ENCODE measurements at places on chromosomes 4 and X.

DNA sequence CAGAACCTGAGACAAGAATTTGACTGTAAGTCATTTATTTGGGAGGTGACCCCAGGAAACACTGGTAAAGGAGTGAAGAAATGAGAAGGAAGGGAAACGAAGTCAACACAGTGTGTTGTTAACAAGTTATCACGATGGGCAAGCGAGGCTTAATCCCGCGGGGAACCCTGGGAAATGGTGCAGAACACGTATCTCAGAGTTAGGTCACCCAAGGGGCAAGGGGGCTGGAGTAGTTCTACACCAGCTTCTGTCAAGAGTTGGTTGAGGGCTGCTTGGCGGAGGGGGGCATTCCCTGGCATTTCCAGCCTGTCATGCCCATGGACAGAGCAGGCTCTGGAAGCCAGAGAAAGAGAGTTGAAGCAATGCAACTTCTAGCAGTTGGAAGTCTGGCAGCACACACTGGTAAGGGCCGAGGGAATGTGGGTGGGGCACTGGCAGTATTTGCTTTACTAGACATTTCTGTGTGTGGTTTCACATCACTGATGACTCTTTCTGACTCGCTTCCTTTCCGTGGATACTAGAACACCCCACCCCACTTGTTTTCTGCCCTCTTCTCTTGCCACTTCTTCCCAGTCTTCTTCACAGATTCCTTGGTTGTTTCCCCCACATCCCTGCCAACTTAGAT lies 52.2 kb upstream of the ADGRG2 start:
- no peak for DNase-seq

DNA sequence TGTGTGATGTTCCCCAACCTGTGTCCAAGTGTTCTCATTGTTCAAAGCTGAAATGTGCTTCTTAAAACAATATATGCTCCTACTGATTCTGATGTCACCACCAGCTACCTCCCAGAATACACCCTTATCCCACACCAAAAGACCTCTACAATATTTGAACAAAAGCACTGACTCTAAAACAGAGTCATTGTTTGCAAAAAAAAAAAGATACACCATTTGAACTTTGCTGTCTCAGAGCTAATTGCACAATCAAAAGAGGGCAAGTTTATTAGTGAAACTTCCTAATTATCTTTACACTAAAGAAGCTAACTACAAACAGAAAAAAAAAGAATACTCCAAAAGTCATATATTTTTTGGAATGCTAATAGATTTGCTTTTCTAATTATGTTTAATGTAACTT lies 34.1 kb upstream of the INTU start:
- no peak for DNase-seq

DNA sequence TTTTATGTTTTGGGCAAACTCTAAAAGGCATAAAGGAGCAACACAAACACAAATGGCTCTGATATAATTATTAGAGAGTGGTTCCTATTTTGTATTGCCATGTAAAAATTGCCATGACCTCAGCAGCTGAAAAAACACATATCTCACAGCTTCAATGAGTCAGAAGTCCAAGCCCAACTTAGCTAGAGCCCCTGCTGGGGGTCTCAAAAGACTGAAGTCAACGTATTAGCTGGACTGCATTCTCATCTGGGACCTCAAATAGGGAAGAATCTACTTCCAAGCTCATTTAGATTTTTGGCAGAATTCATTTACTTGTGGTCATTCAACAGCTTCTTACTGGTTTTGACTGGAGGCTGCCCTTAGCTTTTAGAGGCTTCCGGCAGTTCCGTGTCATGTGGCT lies 47.4 kb downstream of the FREM3 start:
- no peak for DNase-seq

- DNase-seq = no peak
Observed at GRCh38 chr4:163350672-163351071, 7.0 kb downstream of the NPY5R start.

DNA sequence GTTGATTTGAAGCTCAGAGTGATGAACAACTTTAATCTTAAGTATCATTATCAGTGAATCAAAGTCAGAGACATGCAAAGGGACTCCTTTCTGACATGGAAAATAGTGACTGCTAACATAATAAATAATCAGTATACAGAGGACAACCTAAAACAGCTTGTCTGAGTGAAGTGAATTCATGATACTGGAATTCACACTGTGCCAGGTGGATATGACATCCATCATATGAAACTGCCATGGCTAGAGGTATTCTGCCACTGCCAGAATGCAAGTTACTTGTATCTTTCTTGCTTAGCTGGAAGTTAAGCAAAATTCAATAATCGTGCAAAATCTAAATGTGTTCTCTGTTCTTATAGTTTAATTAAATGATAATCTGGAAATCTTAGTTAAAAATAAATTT lies 429.0 kb downstream of the CFAP47 start:
- DNase-seq = no peak

DNA sequence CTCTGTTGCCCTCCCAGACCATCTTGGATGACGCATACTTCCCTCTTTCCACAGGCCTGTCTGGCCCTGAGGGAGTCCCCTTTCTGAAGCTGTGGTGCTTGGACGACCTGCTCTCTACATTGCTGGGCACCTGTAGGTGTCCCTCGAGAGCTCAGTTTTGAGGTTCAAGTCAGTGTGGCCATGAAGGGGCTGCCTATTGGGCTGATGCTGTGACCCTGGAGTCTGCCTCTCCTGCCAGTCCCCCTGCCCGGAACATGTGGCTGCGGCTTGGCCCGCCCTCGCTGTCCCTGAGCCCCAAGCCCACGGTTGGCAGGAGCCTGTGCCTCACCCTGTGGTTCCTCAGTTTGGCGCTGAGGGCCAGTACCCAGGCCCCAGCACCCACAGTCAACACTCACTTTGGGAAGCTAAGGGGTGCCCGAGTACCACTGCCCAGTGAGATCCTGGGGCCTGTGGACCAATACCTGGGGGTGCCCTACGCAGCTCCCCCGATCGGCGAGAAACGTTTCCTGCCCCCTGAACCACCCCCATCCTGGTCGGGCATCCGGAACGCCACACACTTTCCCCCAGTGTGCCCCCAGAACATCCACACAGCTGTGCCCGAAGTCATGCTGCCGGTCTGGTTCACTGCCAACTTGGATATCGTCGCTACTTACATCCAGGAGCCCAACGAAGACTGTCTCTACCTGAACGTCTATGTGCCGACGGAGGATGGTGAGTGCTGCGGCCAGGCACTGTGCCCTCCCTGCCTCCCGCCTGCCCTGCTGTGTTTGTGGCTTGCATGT lies 3.0 kb downstream of the NLGN3 start:
- DNase-seq = no peak

- DNase-seq = no peak
Observed at GRCh38 chr4:6270636-6271121, 1.0 kb downstream of the WFS1 start.

DNA sequence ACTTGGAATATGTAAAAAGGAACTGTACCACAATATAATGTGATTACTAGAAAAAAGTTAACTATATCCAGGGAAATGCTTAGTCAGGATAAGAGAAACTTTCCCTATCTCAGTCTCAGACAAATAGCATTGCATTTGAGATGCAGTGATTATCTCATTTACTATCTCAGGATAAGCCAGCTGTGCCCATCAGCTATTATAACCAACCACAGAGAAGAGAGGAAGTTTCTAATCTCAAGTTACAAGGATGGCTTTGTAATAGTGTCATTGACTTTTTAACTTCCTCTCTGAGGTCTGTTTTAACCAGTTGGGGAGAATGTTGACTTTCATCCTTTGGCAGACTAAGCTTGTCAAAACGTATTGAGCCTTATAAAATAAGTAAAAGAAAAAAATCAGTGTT lies 56.5 kb downstream of the SNX25 start:
- no peak for DNase-seq

- DNase-seq = no peak
Observed at GRCh38 chr4:1174941-1175634, 2.7 kb upstream of the SPON2 start.

- DNase-seq = no peak
Observed at GRCh38 chr4:8369426-8370105, 71.0 kb downstream of the ACOX3 start.
